ENCODE measurements at places on chromosomes 6 and 20.

- DNase-seq, result no peak
These were observed 21.1 kb upstream of the TAGAP start for GRCh38 chr6:159065759-159066329.

DNA sequence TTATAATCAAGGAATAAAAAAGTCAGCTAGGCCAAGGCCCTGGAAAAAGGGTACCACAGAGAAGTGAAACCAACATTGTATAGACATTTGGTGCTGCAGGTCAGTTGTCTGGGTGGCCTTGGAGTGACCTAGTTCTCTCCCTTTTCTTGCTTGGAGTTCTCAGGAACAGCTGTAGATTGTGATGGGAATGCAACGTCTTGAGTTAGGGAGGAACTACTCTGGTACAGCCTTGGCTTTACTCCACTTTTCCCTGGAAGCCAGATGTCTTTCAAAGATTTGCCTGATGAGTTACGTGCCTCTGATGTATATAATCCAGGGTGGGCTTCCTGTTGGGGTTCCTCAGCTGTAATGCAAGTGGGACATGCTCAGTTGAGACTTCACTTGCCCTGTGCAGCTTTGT, 694.7 kb downstream of the HTR1B start:
- no peak for DNase-seq

GRCh38 chr6:9936551-9936950, 478.3 kb downstream of the TFAP2A start:
- no peak for DNase-seq

DNA sequence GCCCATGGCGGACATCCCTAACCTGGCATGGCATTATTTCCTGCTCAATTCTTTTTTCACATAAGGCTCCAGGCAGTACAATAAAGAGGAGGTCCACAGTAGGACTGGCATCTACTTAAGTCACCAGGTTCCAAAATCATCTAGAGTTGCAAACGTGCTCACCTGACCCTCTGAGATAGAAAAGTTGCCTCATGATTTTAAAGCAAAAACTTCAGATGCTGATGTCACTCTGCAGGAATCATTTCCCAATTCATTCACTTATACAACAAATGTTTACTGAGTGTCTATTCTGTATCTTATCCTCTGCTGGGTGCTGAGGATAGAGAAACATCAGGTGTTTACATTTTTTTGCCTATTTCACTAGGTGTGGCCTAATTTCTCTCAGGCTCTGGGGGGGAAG, 2.2 kb downstream of the ADGRF4 start:
- no peak for DNase-seq

- no peak for DNase-seq
These were observed 44.6 kb upstream of the SH3BGRL2 start for GRCh38 chr6:79586548-79586947.

- no peak for DNase-seq
These were observed 199.8 kb upstream of the CDH4 start for GRCh38 chr20:61052195-61052750.

GRCh38 chr6:90497411-90497810, 89.5 kb downstream of the MAP3K7 start:
- no peak for DNase-seq

GRCh38 chr6:54282186-54282585, 26.1 kb upstream of the TINAG start:
- DNase-seq, result no peak

GRCh38 chr6:157538168-157538567, 157.2 kb downstream of the ZDHHC14 start:
- no peak for DNase-seq

DNA sequence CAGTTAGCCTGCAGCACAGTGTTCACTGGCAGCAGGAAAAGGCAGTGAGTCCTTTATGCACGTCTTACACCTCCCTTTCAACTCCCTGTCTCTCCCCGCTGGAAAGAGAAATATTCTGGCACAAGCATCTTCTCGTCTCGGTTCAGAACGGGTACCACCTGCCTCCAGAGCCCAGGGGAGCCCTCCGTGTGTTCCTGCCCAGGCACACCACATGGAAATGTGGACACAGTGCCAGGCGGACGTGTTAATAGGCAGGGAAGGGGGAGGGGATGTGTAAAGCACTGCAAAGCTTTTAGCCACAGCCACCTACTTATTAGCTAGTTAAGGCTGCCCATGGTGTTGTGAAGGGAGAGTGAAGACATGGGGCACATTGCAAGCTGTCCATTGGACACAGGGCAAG, 219.7 kb downstream of the FARS2 start:
- DNase-seq, result no peak

GRCh38 chr6:31769684-31770371, 7.3 kb downstream of the VWA7 start:
- peak; percentile 75 for DNase-seq

DNA sequence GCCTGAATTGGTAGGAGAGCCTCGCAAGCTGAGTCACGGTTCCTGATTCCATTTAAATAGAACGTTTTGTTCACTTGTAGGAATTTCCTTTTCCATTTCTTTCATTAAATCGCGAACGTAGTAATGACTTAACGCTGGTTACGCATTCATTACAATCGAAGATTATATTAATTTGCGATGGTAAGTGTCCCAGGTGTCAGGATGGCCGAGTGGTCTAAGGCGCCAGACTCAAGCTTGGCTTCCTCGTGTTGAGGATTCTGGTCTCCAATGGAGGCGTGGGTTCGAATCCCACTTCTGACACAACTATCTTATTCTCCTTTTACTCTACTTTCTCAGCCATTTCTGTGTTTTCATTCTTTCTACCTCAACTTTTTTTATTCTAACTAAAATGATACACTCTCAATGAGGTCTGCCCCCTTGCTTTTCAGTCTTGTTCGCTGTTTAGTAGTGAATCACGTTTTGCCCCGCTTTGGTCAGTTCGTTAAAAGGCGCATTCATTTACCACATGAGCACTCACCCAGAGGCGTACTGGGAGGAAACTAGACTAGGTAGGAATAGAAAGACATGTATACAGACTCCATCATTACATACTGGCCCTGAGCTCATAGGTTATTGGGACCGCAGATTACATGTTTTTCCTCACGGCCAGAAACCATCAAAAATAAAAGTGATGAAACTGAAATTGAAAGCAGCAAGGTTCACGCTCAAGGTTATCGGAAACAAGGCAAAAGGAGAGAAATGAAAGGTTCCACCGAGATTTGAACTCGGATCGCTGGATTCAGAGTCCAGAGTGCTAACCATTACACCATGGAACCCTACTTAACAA, 17.3 kb upstream of the TRIM27 start:
- peak; percentile 59 for DNase-seq

DNA sequence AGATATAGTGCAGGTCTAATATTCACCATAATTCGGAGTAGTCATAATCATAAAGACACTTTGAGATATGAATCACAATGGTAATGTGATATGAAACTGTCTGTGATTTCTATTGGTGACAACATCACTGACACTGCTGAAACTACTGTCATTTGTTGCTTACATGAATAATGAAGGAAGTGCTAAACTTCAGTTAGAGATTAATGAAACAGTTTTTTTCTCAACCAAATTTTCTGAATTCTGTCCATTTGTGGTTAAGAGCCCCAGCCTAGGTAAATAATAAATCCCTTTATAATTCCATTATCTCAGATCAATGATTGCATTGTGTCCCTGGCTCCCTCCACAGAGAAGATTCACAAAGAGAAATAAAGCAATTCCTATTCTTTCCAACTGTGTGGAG, 122.6 kb downstream of the HIVEP2 start:
- DNase-seq, result no peak

GRCh38 chr6:30654798-30655742, 8.1 kb downstream of the C6orf136 start:
- DNase-seq, result no peak

DNA sequence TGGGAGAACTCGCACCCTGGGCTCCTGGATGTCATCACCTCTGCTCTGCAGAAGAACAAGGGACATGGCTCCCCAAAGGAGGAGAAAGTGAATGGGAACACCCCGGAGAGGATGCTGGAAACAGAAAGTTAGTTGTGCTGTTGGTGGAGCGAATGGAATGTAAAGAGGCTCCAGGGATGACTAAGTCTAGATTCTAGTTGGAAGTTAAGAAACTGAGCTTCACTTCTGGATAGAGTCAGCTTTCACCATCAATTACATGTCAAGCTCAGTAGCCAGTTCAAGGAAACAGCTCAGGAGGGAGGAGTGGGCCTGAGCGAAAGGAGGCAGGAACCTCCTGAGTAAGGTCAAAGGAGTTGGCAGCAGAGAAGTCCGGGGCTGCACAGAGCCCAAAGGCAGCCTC, 132.1 kb upstream of the ARID1B start:
- no peak for DNase-seq

DNA sequence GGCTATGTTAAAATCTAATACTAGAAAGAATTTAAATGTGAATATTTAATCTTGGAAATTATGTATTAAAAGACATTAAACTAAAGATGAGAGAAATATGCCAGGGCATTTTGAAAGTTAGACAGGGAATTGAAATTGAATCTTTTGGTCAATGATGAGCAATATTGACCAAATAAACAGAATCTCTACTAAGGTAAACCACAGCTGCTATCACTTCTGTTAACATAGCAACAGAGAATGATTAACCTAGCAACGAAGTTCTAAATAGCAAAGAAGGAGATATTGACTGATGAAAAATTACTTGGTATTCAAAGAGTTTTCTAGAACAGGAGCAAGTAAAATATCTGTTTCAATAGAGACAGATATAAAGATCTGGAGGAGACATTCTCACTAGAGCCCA, 45.2 kb upstream of the RSPO3 start:
- DNase-seq, result no peak

GRCh38 chr6:152309648-152310047, 327.5 kb downstream of the SYNE1 start:
- peak; percentile 49 for DNase-seq

DNA sequence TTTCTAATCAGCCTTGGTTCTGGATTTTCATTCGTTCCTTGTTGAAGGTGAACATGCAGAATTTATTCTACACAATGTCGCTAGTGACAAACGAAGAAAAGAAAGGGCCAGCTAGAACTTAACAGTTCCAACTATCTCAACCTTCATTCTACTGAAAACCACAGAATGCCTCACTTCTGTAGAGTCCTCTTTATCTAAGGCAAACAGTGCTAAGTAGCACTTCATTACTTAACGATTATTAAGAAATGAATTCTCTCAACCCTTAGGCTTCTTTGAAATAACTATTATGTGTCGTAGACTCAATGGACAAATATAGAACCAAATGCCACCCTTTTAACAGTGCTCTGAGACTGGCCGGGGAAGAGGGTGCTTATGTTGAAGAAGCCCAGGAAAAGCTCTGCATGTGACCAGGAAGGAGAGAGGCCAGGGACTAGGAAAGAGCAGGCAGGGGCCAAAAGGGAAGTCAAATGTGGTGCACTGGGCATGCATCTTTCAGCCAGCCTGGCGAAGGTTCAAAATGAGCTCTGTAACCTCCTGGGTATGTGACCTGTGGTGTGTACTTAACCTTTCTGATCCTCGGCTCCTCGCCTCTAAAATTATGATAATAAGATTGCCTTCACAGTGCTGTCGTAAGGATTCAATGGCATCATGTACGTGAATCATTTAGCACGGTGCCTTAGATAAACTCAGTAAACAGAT, 55.4 kb upstream of the BMP2 start:
- DNase-seq, result no peak

GRCh38 chr20:35283441-35284266, 918 bp downstream of the EIF6 start:
- DNase-seq, result no peak

- DNase-seq, result no peak
These were observed 88.2 kb downstream of the SAMD3 start for GRCh38 chr6:130134582-130134981.

DNA sequence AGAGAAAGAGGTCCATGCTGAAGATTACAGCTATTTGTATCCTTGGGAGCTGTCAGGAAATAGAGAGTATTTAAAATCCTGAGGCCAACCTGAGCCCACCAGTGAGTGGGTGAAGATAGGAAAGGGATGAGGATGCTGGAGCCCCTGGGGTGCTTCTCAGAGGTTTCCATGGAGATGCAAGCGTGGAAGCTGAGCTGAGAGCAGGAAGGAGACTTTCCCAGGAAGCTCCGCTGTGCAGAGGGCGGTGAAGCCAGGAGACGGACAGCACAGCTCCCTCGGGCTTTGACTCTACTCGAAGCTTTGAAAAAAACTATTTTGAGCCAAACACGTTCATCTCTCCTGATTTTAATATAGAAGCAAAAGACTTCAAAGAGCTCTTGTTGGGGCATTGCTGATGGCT, 222.1 kb downstream of the SMOC2 start:
- no peak for DNase-seq

DNA sequence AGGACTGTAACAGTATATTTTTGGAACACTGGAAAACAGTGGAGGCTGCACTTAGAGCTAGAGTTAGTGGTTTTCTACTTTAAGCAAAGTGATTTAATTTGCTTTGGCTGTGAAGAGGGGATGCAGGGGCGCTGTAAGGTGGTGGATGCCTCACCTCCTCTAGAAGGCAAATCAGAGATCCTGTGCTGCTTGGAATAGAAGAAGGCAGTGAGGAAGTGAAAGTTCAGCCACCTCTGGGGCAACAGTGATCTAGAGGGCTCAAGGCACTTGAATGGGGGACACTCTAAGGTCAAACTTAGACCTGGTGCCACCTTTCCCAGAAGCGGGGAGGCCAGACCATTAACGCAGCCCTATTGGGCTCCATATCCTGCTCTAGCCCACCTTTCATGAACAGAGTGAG, 19.0 kb upstream of the SNRPB2 start:
- DNase-seq, result no peak

GRCh38 chr6:22271081-22271480, 25.8 kb downstream of the PRL start:
- no peak for DNase-seq

DNA sequence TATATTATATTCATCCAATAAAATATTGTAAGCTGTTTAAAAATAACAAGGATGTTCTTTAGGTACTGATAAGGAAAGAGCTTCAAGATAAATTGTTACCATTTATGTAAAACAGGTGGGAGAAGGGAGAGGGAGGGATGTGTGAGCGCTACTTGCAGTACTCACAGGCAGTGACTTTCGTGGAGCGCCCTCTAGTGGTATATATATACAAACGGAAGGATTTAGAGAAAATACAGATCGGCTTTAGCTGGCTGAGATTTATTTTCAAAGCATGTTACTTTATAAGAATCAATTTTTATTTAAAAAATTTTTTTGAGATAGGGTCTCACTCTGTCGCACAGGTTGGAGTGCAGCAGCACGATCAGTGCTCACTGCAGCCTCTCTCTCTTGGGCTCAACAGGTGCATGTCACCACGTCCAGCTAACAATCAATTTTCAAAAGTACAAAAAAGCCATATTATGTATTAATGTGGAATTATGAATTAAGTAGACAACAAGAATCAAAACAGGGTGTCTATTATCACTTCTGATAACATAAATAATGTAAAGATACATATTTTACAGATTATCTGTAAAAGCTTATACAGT, 3.3 kb upstream of the MOG start:
- DNase-seq, result peak; percentile 21

- DNase-seq, result no peak
These were observed 23.2 kb downstream of the SDCBP2 start for GRCh38 chr20:1305712-1306111.

GRCh38 chr6:131290955-131291354, 155.7 kb downstream of the AKAP7 start:
- no peak for DNase-seq

DNA sequence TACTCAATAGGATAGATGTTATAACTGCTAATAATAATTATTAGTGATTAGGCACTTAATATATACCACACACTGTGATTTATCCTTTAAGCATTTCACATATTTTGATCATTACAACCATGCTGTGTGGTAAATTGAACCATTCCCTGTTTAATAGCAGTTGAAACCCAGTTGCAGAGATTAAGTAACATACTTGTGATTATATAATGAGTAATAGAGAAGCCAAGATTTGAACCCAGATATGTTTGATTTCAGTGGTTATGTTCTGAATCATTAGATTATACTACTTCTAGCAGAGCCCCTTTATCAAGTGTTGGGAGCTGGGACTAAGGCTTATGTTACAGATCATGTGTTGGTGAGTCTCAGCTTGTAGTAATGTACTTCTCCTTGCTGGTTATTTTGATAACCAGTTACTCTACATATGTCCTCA, 44.1 kb downstream of the STK4 start:
- no peak for DNase-seq
